HTR-8/SVneo (cell line): ENCODE measurements at places on chromosomes 4 and X.

DNA sequence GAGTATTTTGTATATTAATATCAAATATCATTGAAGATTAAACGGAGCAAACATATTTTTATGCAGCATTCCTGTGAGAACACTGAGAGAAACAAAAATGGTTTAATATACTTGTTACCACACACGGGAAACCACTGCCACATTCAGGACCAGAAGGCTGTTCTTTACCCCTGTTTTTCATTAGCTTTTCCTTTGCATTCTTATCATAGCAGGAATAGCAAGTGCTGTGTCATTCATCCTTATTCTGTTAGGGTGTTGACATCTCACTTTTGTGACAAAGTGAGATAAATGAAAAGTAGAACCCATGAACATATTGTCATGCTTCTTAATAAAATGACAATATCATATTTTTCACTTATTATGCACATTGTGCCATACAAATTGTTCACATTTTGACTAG is 212.4 kb upstream of the NDST4 start:
- DNase-seq: no peak

GRCh38 chr4:185681604-185682003 is 130.4 kb downstream of the SORBS2 start:
- no peak for DNase-seq

DNA sequence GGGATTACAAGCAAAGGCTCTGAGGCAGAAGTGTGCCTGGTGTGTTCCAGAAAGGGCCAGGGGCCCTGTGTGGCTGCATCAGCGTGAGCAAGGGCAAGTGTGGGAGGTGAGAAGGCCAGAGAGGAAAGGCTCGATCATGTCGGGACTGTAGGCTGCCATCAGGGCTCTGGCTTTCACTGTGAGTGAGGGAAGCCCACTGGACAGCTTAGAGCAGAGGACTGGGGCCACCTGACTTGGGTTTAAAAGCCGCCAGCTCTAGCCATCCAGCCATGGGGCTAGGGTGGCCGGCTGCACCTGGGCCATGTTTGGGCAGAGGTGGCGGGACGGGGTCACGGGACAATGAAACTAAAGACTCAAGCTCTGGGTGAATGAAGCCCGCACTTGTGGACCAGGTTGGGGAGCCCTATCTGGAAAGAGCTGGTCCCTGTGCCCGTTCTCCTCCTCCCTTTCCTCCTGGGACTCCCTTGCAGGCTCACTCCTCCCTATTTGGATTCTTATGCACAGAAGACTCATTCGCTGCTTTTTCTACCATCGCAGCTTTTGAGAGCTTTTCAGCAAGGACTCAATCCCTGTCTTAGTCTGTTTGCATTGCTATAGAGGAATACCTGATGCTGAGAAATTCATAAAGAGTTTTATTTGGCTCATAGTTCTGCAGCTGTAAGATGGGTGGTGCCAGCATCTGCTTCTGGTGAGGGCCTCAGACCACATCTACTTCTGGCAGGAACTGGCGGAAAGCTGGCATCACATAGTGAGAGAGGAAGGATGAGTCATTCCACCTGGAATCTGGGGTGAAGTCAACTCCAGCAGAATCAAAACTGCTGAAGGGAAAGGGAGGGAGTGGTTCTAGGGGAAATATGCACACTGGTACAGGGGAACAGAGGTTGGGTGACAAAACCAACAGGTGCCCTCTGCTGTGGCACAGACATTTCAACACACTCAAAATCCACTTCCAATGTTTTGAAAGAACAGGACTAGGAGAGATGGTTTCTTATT is 15.3 kb downstream of the CTAG1B start:
- peak; percentile 59 for DNase-seq

- DNase-seq: peak; percentile 34
Measured at GRCh38 chr4:89438102-89438831, 130.7 kb upstream of the GPRIN3 start.

- peak; percentile 84 for DNase-seq
Measured at GRCh38 chr4:8537041-8537461, 43.1 kb upstream of the GPR78 start.

GRCh38 chrX:107600366-107600765 is 27.9 kb upstream of the PRPS1 start:
- DNase-seq: no peak

DNA sequence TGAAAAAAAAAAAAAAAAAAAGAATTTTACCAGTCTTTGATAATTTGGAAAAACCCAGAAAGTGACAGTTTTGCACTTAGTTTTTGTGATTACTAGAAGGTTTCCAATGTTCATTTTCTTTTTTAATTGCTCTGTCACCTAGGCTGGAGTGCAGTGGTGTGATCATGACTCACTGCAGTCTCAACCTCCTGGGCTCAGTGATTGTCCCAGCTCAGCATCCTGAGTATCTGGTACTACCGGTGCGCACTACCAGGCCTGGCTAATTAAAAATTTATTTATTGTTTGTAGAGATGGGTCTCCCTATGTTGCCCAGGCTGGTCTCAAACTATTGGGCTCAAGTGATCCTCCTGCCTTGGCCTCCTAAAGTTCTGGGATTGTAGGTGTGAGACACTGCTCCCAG is 3.3 kb downstream of the NUDT9 start:
- no peak for DNase-seq

DNA sequence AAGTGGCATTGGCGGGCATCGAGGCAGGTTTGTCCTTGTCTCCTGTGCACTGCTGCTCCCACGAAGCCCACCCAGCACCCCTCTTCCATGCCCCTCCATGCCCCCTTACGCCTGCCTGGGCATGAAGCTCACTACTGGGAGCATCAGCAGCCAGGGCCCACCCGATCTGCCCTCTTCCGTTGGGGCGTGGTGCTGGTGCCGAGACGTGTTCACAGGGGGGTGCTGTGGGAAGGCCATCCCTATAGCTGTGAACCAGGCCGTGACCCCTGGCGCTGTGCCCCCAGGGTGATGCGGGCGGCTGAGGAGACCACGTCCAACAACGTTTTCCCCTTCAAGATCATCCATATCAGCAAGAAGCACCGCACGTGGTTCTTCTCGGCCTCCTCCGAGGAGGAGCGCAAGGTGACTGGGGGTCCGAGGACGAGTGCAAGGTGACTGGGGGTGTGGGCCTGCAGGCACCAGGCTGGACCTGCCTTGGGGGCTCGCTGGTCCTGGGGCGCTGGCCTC is 19.3 kb upstream of the ADD1 start:
- no peak for DNase-seq

DNA sequence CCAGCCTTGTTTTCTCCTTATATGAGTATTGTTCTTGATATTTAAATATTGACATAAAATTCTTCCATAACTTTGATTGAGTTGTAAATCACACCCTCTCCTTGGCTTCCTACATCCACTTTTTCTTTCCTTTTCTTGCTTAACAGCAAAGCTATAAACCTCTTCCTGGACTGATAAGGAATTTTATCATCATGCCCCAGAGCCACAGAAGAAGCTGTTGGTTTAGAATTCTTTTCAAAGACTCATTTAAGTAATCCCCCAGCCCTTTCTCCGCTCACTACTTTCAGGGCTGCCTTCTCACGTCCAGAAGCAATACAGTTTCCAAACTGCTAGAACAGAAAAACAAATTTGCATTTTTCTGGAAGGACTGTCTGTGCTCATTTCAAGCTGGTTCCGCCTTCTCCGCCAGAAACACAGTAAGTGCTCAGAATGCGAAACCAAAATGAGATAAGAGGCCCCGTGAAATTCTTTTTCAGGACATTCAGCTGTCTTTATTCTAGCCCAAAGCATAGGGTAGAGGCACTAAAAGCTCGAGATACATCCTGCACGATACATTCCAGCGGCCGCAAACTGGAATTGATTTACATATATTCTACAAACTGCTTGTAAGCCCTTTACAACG is 849 bp downstream of the MID1 start:
- DNase-seq: no peak
